GM04504 (cell line): ENCODE measurements at places on chromosomes 12 and 14.

DNA sequence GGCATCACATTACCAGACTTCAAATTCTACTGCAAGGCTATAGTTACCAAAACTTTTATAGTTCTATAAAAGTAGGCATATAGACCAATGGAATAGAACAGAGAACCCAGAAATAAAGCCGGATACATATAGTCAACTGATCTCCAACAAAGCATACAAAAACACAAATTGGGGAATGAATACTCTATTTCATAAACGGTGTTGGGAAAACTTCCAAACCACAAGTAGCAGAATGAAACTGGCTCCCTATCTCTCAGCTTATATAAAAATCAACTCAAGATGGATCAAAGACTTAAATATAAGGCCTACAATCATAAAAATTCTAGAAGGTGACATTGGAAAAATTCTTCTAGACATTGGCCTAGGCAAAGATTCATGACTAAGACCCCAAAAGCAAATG lies 187.9 kb upstream of the PLXNC1 start:
- DNase-seq: no peak

- no peak for DNase-seq
Measured at GRCh38 chr12:21613931-21614330, 9.3 kb upstream of the GYS2 start.

- no peak for DNase-seq
Measured at GRCh38 chr12:109923481-109924245, 23.6 kb downstream of the TCHP start.

DNA sequence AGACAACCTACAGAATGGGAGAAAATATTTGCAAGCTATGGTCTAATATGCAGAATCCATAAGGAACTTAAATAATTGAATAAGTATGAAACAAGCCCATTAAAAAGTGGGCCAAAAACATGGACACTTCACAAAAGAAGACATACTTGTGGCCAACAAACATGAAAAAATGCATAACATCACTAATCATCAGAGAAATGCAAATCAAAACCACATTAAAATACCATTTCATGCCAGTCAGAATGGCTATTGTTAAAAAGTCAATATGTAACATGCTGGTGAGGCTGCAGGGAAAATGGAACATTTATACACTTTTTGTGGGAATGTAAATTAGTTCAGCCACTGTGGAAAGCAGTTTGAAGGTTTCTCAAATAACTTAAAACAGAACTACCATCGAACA lies 945.4 kb upstream of the FLRT2 start:
- DNase-seq: no peak

- no peak for DNase-seq
Measured at GRCh38 chr14:58904776-58905175, 267.0 kb downstream of the DACT1 start.

DNA sequence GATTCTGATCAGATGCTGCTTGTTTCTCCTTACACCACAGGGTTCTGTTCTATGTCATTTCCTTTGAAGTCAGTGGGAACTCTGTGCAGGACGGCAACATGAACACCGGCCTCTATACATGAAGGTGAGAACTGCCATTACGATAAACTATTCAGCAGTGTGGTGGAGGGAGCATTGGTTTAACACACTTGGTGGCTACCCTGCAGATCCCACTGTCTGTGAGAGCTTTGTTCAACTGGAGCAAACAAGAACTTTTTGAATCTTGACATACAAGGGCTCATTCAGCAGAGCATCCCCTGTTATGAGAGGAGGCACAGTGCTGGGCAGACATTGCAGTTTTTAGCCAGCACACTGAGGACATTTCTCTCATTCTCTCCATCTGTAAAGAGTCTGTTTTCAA lies 10.7 kb upstream of the FRS2 start:
- DNase-seq: no peak

DNA sequence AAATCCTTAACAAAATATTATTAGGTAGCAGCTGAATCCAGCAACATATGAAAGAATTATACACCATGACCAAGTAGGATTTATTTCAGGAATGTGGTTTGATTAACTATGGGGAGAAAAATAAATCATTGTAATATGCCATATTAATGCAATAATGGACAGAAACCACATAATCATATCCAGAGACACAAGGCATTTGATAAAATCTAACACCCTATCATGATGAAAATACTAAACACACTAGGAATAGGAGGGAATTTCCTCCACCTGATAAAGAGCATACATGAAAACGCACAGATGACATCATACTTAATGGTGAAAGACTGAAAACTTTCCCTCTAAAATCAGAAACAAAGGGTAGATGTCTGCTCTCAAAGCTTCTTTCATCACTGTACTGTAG lies 238.9 kb downstream of the PHLDA1 start:
- DNase-seq: no peak

- DNase-seq: no peak
Measured at GRCh38 chr14:101110729-101111619, 207.5 kb upstream of the RTL1 start.

DNA sequence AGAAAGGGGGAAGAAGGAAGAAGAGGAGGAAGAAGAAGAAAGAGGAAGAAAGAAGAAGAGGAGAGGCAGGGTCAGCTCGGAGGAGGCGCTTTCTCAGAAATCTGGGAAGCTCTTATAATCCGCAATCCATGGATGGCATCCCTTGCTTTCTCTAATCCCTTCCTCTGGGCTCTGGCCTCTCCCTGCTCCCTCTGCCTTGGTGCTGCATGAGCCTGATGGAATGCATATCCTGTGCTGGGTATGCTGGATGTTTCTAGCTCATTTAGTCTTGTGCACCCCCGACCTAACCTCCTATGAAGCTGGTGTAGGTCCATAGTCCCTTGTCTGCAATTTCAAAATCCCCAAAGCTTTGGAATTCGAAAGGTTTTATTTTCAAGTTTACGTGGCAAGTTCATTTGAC lies 94.2 kb upstream of the MYL2 start:
- no peak for DNase-seq

DNA sequence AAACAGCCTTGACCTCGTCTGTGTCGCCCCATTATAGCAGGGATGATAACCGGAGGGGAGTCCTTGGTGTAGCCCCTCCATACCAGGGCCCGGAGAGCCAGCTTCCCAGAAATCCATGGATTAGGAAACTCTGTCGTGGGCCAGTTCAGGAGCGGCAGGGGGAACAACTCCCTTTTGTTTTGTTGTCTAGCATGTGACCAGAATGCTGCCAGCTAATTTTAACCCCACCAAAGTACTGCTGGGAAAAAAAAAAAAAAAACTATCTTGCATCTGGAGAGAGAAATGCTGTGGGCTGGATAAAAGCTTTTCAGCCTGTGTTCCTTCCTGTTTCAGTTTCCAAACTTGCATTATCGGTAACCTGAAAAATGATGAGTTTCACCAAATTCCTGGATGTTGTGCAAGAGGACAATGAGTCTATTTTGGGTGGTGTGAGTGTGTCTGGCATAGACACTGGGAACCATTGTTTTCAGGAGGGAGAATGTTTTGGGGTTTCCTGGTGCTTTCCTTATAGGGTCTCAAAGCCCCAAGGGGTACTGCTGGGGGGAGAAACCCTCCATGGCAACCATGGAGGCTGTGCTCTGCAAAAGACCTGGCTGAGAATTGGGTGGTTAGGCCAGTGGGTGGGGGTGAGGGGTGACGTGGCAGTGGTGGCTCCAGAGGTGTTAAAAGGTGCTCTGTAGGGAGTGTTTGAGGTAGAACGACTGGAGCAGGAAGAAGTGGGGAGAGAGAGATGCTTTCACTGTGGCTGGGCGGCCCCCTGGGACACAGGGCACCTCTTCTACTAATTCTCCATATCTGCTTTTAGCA lies 14.9 kb upstream of the IRF2BPL start:
- peak; percentile 91 for DNase-seq

- DNase-seq: no peak
Measured at GRCh38 chr12:43079476-43079875, 472.5 kb downstream of the ADAMTS20 start.

GRCh38 chr12:85831327-85831990 lies 4.8 kb downstream of the RASSF9 start:
- no peak for DNase-seq

- no peak for DNase-seq
Measured at GRCh38 chr12:52617403-52617785, 965 bp downstream of the KRT73 start.

DNA sequence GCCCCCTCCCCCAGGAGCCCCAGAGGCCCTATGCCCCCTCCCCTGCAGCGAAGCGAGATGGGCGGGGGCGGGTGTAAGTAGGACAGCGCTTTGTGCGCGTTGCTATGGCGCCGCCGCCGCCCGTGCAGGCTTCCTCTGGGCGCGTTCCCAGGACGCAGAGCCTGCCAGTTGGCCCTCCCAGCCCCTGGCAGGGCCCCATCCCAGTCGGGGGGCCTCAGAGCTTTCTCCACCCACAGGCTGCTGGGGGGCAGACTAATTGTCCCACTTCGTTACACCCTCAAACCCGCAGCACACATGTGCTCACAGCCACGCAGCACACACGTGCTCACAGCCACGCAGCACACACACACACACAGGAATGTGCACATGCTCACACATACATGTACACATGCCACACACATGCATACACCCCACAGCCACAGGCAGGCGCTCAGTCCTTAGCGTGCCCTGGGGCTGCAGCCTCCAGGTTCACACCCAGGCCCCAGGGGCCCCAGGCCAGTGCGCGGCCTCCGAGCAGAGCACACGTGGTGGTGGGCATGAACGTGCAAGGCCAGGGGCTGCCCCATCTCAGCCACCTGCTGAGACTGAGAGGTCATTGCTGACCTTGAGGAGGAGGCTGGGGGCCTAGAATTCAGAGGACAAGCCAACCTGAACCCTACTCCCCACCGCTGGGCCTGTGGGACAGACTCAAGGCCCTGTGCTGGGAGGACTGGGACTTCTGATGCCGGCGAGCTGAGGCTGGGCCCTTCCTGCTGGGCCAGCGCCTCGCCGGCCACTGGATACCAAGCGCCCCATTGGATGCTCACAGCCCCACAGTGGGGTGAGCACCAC lies 15.6 kb downstream of the TRMT61A start:
- no peak for DNase-seq

DNA sequence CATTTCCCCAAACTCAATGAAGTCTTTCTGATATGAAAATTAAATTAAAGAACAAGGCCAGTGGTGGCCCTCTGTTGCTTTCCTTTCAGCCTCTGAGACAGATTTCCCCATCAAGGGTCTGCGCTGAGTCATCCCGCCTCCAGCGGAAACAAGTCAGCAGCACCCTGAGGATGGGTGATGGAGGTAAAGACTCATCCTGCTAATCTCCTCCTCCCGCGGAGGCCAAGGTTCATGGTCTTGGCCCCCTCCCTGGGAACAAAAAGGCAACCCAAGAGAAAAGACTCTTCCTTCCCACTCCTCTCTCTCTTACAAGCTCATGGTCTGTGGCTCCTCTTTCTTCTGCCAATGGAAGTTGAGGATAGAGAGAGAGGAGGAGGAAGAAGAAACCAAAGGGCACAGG lies 9.0 kb upstream of the NUMB start:
- no peak for DNase-seq

- no peak for DNase-seq
Measured at GRCh38 chr14:24351517-24351916, 11.7 kb upstream of the RIPK3 start.

- peak; percentile 14 for DNase-seq
Measured at GRCh38 chr12:63955831-63956666, 111.5 kb downstream of the SRGAP1 start.

DNA sequence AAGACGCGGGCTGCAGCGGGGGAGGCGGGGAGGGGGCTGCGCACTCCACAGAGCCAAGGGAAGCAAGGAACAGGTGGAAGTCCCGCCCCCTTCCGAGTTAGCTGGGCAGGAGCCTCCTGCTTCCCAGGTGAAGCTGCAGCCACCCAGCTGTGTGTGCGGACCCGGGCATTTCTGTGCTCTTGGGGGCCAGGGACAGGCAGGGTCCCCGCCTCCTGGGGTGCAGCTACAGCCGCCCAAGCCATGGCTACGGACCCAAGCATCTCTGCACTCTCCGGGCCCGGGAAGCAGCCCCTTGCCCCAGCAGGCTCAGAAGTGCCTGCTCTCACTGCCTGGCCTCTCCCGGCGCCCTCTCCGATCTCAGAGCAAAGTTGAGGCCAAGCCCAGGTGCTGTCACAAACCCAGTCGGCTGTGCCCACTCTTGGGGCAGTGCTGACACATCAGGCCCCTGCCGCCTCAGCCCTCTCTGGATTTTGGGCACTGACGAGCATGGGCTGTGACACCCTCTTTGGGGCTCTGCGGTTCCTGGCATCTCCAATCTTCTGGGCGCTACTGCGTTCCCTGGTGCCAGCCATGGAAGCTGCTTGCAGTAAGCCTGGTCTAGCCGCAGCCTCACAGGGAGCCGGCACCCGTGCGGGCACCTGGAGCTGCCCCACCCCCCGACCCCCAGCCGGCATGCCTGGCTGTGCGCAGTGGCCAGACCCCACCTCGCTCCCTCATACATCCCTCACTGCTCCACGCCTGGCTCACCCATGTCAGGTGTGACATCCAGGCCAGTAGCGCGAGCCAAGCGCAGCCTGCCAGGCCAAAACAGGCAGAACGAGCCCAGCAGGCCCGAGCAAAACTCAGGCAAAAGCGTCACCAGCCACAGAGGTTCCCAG lies 8.5 kb upstream of the MGAT4C start:
- DNase-seq: no peak

DNA sequence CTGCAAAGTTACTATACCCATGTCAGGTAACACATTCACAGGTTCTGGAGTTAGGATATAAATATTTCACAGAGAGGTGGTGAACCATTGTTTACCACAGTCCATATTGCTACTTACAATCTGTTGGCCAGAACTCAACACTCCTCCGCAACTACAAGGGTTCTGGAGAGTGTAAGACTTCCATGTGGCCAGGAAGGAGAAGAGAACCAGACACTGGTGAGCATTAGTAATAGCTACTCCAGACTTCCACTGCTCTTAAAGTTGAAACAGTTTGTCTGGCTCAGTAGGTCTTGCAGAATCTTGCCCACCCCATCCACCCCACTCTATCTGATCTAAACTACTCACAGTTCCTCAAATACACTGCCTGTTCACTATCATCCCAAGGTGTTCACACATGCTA lies 369.6 kb downstream of the DUSP6 start:
- no peak for DNase-seq
